ENCODE measurements at places on chromosomes 12 and 14.

DNA sequence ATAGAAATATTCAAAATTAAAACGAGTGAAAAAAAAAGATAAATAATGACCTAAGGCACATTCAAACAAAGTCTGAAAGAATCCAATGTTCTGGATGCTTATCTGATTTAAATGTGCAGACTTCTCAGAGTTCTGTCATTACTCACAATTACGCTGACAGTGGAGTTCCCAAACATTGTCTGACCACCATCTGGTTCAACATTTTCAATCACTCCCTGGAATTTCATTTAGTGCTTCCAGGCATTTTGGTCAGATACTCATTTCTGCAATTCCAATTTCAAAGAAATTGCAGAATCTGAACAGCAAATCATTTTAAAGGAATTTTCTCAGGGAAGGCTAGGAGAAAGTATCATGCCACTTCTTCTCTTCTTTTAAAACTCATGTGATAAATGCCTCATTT is 398.2 kb upstream of the PDE3A start:
- no peak for DNase-seq

GRCh38 chr12:46110928-46111699 is 120.7 kb upstream of the SCAF11 start:
- no peak for DNase-seq

DNA sequence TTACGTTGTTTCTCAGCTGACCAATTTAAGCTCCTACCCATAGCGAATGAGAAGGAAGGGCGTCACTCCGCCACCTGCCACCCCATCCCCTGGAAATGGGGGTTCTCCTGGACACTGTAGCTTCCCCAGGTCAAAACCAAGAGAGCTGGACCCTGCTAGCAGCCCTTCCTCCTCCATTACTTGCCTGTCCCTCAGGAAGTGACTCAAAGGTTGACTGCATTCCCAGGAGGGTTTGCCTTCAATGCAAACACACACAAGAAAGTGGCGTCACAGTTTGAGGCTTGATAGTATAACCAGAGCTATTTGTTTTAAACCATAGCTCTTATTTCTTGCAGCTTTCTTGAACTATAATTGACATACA is 79.1 kb downstream of the KCNK13 start:
- no peak for DNase-seq

- DNase-seq: no peak
Observed at GRCh38 chr14:65238456-65238855, 136.1 kb upstream of the MAX start.

DNA sequence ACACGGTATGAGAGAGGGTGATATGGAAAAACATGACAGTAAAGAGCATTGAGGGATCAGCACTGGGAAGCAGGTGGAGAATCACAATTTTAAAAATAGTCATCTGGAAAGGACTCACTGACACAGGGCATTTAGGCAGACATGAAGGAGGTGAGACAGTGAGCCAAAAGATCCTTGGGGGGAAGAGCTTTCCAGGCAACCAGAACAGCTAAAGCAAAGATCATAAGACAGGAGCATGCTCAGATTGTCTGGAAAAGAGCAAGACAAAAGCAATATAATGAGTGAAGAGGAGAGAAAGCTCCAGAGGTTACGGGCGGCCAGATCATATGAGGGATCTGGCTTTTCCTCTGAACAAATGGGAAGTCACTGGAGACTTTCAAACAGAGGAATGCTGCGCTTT is 63.9 kb downstream of the DENND5B start:
- no peak for DNase-seq

GRCh38 chr12:62210422-62210821 is 49.8 kb upstream of the USP15 start:
- peak; percentile 7 for DNase-seq

DNA sequence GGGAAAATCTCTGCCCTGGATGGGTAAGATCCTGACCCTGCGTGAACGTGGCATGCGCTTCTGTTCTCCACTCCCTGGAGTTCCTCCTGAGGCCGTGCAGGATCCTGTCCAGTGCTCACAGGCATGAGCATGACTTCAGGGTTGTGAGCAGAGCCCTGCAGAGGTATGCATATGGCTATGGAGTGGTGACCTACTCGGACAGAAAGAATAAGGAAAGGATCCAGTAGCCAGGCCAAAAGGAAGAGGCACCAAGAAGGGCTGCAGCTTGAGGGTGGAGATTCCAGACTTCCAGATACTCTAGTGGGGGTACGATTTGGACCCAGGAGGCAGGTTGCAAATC is 20.8 kb upstream of the CD27 start:
- no peak for DNase-seq
